ENCODE measurements at places on chromosomes 13 and 19.

- no peak for DNase-seq
Measured at GRCh38 chr19:41441321-41441945, 1.5 kb upstream of the ERICH4 start.

DNA sequence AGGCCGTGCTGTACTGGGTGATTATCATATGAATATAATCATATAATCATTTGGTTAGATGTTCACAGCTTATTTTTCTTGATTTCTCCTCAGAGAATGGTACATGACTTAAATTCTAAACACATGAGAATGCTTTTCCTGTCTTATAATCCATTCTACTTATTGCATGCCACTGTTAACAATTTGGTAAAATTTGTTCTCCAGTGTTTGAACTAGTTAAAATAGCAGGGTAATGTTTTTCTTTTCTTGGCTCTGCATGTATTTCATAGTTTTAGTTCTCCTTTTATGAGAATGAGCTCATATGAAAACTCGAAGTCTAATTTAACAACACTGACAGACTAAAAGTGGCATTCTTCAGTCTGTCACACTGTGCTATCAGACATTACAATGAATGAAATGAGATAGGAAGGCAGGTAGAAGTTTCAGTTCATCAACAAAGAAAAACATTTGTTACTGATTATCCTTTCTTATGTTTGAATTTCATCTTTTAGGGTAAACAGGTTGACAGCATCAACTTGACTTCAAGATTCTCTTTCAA is 10.2 kb downstream of the SPRYD7 start:
- DNase-seq = no peak

GRCh38 chr13:60066226-60066625 is 97.5 kb downstream of the DIAPH3 start:
- no peak for DNase-seq

GRCh38 chr19:46042252-46042883 is 1.6 kb upstream of the IGFL4 start:
- DNase-seq = no peak

DNA sequence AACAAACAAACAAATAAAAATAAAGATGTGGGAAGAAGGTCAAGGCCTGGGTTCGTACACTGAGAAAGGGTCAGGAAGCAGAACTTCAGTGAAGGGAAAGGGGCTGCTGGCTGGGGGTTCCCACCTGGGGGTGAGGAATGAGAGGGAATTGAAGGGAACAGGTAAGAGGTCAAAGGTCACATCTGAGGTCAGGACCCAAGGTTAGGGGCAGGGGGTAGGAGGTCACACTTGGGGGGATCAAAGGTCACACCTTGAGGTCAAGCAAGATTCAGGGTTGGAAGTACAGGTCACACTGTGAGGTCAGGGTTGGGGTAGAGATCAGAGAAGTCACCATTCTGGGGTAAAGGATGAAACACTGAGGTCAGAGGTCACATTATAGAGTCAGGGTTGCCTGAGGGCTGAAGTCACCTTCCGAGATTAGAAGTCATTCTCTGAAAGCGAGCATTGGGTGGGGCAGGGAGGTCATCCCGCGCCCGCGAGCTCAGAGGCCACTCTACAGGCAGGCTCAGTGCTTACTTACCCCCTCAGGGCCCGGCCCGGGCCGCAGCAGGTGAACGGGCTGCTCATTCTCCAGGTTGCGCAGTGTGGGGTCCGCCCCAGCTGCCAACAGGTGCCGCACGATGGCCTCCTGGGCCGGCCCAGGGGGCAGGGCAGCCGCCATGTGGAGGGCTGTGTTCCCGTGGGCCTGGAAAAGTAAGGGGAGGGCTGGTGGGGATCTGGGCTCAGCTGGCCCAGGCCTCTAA is 10.8 kb downstream of the NFKBID start:
- no peak for DNase-seq

All from natural killer cell (primary cell).